ENCODE measurements at places on chromosomes 2 and 18.
A peak's percentile ranks its signal among the peaks of the same experiment; 100 is the strongest.

DNA sequence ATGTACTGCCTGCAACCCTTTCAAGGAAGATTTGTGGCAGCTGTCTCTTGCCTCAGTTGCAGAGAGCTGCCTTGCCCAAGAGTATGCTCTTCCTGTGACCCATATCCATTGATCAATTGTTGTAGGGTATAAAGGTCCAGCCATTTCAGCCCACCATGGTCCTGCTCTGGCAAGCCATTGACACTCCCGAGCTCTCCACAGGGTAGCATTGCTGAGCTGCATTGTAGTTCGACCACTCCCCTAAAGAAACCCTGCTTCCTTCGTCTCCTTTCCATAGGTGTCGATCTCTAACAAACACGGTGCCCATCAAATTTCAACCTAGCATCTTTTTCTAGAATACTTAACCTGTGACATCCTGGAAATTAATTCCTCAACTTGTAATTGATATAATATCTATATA, 104.9 kb upstream of the NDUFV2 start:
- no peak for DNase-seq

DNA sequence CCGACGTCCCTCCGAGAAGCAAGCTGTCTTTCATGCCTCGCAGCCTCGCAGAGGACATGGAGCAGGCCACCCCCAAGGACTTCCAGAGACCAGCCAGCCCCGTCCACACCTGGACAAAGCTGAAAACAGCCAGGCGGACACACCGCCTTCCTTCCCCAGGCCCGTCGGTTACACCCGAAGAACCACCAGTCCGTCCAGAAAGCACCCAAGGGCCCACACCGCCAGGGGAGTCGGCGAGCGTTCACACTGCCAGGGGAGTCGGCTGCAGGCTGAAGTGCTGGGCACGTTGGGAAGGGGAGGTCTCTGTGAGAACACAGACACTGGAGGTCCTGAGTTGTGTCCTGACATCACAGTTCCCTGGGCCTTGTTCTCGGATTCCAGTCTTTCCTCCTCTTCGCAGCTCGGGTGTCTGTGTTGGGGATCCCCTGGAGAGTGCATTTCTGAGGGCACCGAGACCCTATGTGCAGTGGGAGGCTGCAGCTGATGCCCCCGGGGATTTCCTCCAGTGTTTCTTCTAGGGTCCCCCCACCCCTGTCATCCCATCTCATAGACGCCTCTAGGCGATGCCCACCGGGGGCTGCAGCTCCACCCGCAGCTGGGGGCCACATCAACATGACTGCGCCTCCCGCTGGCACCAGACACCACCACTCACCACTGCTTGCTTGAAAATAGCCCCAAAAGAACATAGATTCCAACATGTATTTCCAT, 344.4 kb upstream of the SALL3 start:
- no peak for DNase-seq

- peak; percentile 67 for DNase-seq
These were observed 227.6 kb upstream of the SMIM21 start for GRCh38 chr18:75654851-75655751.

GRCh38 chr2:234446404-234447076, 50.3 kb downstream of the ARL4C start:
- no peak for DNase-seq

DNA sequence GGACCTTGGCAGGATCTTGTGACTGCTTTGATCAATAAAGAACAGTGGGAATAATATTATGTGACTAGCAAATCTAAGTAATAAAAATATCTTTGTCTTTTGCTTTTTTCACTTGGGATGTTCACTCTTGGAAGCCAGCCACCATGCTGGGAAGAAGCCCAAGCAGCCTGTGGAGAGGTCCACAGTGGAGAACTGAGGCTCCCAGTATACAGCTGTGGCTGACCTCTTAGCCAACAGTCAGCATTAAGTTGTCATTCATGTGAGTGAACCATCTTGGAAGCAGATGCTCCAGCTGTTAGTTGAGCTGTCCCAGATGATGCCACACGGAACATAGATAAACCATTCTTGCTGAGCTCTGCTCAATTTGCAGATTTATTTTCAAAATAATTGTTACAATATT, 160.0 kb downstream of the OSR1 start:
- DNase-seq, result no peak

DNA sequence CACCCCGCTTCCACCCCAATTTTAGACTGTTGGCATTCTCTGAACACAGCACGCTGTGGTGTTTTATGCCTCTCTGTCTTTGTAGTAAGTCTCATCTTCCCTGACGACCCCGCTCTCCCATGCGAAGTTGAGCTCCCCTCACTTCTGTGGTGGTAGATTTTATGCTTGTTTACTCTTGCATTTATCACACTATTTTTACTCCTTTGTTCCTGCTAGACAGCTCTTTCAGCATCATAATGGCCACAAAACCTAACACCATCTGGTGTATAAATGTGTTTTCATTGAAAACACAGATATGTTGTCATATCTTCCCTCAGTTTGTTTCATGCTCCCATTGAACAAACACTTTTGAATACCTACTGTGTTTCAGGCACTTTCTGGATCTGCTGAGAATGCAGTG, 57.1 kb downstream of the PKP4 start:
- DNase-seq, result no peak

- no peak for DNase-seq
These were observed 173.7 kb downstream of the CMPK2 start for GRCh38 chr2:6692056-6692455.

- no peak for DNase-seq
These were observed 108.9 kb upstream of the DAPL1 start for GRCh38 chr2:158686210-158686691.

GRCh38 chr2:116879650-116880160, 934.8 kb upstream of the DDX18 start:
- no peak for DNase-seq

- DNase-seq, result no peak
These were observed 39.2 kb downstream of the MREG start for GRCh38 chr2:215973954-215974699.

GRCh38 chr18:13256444-13257305, 38.1 kb downstream of the LDLRAD4 start:
- DNase-seq, result peak; percentile 65

GRCh38 chr2:105243961-105244360, 2.4 kb downstream of the GPR45 start:
- no peak for DNase-seq

DNA sequence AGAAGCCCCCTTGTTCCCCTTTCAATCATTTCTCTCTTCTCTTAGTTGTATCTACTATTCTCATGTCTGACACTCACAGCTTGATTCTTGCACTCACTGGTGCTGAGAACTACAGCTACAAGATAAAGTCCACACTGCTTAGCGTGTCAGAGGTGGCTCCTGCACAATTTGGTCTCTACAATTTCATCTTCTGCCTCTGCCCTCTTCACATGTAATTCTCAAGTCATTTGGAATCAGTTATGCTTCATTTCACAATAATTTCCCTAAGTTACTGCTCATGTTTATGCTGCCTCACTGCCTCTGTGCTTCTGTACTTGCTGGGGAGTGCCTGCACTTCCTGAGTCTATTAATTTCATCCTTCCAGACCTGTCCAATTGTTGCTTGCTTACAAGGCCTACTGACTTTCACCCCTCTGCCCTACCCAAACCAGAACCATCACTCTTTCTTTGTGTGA, 11.6 kb upstream of the NAB1 start:
- no peak for DNase-seq

- DNase-seq, result no peak
These were observed 419.3 kb upstream of the TNP1 start for GRCh38 chr2:217279140-217279539.

DNA sequence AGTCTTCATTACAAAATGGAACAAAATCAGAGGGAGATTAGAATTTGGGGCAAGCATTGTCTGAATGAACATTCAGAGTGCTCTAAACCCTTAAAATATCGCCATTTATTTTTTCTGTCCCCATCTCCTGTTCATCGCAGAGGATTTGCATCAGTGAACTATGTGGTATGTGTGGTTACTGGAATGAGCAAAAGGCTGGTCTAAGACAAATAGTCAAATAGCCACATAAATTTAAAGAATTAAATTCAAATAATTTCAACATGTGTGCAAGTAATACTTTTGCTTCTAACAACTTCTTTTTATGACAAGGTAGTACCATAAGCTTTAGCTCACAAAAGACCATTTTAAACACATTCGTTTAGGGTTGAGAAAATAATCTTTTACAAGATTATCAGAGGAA, 82.6 kb upstream of the ST8SIA3 start:
- DNase-seq, result no peak

DNA sequence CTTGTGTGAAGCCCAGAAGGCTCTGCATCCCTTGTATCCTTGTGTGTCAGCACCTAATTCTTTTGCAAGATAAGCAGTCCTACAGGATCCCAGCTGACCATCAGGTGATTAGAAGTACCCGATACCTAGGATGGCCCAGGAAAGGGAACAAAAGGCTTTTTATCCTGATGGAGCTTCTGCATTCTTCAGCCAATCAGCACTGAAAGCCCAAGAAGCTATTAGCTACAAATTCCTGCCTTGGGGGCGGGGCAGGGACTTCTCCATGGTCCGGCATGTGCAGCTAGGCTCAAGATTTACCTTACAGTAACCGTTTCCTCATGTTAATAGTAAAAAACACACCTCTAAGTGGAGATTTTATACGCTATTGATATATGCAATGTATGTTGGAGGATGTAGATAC, 264.6 kb upstream of the THUMPD2 start:
- no peak for DNase-seq

DNA sequence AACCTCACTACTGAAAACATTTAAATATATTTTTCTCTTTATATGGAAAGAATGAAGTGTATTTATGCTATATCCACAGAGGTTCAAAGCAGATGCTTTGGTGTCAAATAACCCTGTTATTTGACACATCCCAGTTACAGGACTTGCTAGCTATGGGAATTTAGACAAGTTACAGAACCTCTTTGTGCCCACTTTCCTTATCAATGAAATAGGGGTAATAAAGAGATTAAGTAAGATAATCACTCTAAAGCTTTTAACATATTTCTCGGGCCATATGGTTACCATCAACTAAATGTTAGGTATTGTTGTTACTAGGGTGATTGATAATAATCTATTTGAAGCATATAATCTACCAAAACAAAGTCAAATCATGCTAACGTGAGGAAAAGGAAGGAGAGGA, 1660.6 kb upstream of the NXPH2 start:
- peak; percentile 68 for DNase-seq

DNA sequence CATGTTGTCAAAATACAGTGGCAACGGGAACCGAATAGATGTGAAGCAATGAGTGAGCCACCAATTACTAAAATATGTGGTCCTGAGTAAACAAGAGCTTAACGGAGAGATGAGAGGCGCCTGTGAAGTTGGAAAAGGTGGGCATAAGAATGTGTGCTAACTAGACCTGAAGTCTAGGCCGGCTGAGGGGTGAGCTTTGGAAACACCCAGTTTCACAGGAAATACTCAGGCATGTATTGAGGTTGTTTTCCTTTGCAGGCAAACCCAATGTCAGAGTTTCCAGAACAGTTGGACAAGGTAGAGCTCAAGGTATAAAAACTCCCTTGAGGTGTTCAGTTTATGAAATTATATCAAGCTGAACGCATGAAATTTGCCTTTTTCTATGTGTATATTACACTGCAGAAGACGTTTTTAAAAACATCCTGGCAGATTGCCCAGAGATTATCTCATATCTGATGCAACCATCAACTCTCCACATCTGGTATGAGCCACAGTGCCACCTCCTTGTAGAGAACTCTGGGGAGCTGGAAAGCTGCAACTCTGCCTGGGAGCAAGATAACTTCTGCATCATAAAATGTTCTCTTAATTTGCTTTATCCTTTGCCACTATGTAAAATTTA, 3.9 kb upstream of the WDSUB1 start:
- no peak for DNase-seq

- no peak for DNase-seq
These were observed 318.3 kb downstream of the MEIS1 start for GRCh38 chr2:66753257-66753656.

DNA sequence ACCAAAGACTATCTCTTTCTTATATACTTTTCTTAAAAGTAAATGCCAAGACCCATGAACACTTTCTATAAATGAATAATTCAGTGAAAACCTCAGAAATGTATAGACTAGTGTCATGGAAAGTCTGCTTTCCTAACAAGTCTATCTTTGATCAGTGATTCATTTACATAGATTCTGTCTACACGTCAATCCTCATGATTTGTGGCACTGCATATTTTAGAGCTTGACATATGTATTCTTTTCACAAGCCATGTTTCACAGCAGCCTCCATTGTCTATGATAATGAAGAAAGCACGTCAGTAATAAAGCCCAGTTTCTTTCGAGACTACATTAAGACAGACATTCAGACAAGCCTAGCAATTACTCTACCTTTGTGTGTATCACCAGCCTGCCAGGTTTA, 486.6 kb downstream of the IRS1 start:
- no peak for DNase-seq

GRCh38 chr18:70030728-70031127, 83.1 kb upstream of the CD226 start:
- DNase-seq, result no peak

GRCh38 chr18:48393170-48393569, 16.0 kb downstream of the ZBTB7C start:
- DNase-seq, result no peak

GRCh38 chr2:106566050-106566449, 78.9 kb downstream of the CD8B2 start:
- DNase-seq, result no peak

GRCh38 chr18:2223849-2224248, 347.5 kb downstream of the METTL4 start:
- no peak for DNase-seq

GRCh38 chr2:105925390-105925789, 180.7 kb downstream of the NCK2 start:
- peak; percentile 32 for DNase-seq

GRCh38 chr2:217713395-217714286, 289.2 kb downstream of the TNS1 start:
- peak; percentile 37 for DNase-seq

GRCh38 chr2:43041661-43042360, 184.6 kb downstream of the ZFP36L2 start:
- no peak for DNase-seq

DNA sequence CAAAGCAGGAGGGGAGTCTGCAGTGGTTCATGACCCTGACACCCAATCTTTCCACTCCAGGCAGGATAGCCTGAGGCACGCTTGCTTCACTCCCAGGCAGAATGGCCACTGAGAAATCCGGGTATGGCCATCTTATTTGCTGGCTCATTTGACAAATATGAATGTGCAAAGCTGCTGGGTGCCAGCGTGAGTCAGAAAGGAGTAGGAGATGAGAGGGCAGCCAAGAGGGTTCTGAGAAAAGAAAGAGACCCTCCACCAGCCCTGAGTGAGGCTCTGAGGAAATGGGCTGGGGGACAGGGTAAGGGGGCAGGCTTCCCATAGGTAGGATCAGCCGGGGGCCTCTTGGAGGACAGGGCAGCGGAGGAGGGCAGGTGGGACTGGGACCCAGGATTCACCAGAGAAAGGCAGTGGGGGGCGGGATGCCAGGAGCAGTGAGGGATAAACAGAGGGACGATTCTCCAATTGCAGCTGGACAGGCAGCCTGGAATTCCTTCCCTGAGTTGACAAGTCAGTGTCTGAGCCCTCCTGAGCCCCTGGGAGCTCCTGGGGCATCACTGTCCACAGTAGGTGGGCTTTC, 15.2 kb downstream of the RAMP1 start:
- no peak for DNase-seq

GRCh38 chr2:192544371-192544955, 349.7 kb upstream of the TMEFF2 start:
- DNase-seq, result no peak

Measured in NCI-H524 treated with DMSO at 0.1 percent for 48 hours (cell line).